Erythroblast (primary cell): ENCODE measurements at places on chromosomes 5 and 9.
A peak's percentile ranks its signal among the peaks of the same experiment; 100 is the strongest.

- DNase-seq, result no peak
Measured at GRCh38 chr9:93316726-93317494, 133.0 kb downstream of the WNK2 start.

DNA sequence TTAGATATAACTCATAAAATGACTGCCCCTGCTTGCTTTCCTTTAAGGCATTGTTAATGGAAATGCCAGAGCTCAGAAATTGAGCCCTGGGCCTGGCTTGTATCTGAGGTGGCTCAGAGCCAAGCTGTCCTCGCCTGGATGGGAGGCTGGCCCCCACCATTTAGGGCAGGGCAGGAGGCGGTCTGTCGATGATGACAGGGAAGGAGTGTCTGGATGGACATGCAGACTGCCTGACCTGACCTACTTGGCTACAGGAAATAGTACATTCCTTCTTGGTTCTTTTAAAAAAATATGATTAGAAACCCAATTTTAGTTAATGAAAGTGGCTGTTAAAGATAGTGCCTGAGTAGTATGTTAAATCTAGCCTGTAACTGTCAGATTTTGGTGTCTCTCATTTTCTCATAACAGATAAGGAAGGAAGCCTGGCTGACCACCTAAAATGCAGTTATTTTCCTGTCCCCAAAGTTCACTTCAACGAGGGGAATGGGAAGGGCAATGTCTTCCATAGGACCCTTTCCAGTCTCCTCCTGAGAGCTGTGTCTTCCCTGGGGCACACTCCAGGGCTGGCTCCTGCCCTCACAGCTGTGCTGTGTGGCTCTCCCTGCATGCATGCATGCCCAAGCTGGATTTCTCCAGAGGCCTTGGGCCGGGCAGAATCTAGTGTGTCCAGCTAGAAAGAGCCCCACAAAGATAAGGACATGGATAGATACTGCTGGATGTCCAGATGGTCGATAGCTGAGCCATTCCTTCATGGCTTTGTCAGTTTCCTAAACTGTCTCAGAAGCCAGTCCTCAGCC is 42.3 kb downstream of the MACROH2A1 start:
- peak; percentile 53 for DNase-seq

GRCh38 chr5:133405275-133406034 is 206.9 kb downstream of the FSTL4 start:
- DNase-seq, result no peak

DNA sequence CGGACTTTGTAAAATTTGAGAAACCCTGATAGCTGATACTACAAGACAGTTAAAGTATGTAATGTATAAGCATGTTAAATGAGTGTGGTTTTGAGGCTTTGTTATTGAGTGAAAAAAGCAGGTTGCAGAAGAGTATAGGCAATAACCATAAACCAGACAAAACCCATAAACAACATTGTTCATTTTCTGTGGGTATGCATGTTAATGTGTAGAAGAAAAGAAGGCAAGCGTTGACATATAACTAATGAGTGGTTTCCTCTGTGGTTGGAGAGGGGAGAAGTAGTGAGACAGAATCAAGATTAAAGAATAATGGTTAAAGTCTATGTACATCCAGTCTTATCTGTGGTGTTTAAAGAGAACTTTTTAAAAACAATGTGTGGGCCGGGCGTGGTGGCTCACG is 26.2 kb downstream of the RAD23B start:
- DNase-seq, result no peak

DNA sequence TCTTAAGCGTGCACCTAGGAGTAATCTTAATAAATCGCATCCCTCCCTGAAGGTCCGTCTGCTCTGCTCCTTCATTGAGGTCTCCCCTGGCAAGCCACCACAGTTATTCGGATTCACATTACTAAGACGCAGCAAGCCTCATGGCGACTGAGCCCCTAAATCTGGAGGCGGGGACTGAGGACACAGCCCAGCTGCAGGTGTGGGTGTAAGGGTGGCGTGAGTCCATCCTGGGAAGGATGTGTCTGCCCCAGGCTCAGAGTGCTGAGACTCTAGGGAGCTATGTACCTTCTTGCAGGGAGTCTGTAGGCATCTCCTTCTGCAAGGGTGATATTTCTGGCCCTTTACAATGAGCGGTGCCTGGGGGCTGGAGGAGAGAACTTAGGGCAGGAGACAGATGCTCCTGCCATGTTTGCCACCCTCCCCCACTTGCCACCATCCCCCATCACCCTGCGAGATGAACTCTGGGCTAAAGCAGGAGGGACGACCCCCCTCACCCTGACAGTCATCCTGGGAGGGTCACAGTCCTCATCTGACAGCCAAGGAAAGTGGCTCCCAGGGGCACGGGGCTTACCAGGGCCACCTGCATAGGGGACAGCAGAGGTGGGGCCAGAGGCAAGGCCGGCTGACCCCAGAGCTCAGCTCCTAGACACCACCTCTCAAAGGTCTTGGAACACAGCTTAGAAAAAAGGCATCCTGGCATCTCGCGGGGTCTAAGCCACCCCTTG is 76.4 kb upstream of the FCN1 start:
- no peak for DNase-seq
